T-cell (primary cell): ENCODE measurements at places on chromosomes 2 and 18. TPM values are rescaled to one million over a fixed set of nuclear protein-coding genes. Genes with fewer than 3 reads are reported as not detected.

- H3K27ac ChIP-seq = no peak overlapping the region
- peaks cover 3% of the 10 kb centered on the region for H3K4me1 ChIP-seq
- H3K36me3 ChIP-seq = no peaks in the 10 kb centered on the region
- peaks cover 37% of the 10 kb centered on the region for H3K27me3 ChIP-seq
- DNase-seq = no peak
- H3K4me3 ChIP-seq = no peak overlapping the region
Measured at GRCh38 chr2:231050018-231050901, 6.4 kb upstream of the PSMD1 start.

- peaks cover 2% of the 10 kb centered on the region for H3K36me3 ChIP-seq
- H3K27ac ChIP-seq = peak overlapping the region; percentile 51
- no peak overlapping the region for H3K4me3 ChIP-seq
Measured at GRCh38 chr2:84741182-84741822, 139.6 kb downstream of the TRABD2A start.

- peaks cover 14% of the 10 kb centered on the region for H3K4me1 ChIP-seq
- no peak for DNase-seq
- no peak overlapping the region for H3K27ac ChIP-seq
- H3K36me3 ChIP-seq = no peaks in the 10 kb centered on the region
Measured at GRCh38 chr2:651951-652373, 25.2 kb downstream of the TMEM18 start.

Gene DBI
- total RNA-seq = 34.1 TPM

Gene KCNF1
- total RNA-seq = not detected

Gene ASNSD1
- 43.8 TPM for total RNA-seq

GRCh38 chr2:109185338-109185737, 56.3 kb downstream of the SH3RF3 start:
- H3K27me3 ChIP-seq = peaks cover 11% of the 10 kb centered on the region
- no peak overlapping the region for H3K27ac ChIP-seq
- DNase-seq = no peak
- H3K36me3 ChIP-seq = no peaks in the 10 kb centered on the region
- no peak overlapping the region for H3K4me3 ChIP-seq

DNA sequence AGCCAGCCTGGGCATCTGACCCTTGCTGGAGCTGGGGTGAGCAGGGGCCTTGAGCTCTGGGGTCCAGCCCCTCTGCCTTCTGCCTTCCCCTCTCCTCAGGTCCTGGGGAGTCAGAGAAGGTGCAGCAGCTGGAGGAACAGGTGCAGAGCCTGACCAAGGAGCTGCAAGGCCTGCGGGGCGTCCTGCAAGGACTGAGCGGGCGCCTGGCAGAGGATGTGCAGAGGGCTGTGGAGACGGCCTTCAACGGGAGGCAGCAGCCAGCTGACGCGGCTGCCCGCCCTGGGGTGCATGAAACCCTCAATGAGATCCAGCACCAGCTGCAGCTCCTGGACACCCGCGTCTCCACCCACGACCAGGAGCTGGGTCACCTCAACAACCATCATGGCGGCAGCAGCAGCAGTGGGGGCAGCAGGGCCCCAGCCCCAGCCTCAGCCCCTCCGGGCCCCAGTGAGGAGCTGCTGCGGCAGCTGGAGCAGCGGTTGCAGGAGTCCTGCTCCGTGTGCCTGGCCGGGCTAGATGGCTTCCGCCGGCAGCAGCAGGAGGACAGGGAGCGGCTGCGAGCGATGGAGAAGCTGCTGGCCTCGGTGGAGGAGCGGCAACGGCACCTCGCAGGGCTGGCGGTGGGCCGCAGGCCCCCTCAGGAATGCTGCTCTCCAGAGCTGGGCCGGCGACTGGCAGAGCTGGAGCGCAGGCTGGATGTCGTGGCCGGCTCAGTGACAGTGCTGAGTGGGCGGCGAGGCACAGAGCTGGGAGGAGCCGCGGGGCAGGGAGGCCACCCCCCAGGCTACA, 3.8 kb downstream of the EMILIN1 start:
- H3K4me1 ChIP-seq = peaks cover 7% of the 10 kb centered on the region
- no peak for DNase-seq
- H3K36me3 ChIP-seq = no peaks in the 10 kb centered on the region
- no peaks in the 10 kb centered on the region for H3K27me3 ChIP-seq
- H3K4me3 ChIP-seq = no peak overlapping the region
- H3K27ac ChIP-seq = peak overlapping the region; percentile 80

DNA sequence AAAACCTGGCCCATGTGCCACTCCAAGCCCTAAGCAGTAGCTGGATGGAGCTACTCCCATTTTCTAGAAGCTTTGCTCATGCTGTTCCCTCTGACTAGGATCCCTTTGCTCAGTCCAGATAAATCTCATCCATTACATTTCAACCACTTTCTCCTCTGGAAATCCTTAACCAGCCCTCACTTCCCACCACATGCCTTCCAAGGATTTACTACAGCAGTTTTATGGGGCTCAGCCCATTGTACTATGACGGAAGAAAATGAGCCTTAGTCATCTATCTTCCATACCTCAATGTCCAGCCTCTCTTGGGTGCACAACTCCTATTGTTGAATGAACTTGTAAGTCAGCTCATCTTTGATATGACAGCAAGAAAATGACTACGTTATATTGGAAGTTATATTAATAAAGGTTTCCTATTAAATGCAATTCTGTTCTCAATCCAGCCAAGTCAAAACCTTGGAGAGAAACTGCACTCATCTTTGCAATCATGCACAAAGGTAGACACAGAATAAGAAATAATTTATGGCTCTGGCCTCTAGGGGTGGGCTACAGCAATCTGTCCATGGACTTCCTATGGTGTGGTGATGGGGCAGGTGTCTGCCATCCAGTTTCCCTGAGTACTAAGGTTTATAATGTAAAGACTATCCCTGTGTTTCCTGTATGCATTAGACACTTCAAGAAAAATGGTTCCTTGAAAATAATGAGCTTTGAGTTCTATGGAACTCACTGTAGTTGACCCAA, 3.4 kb downstream of the B4GALT6 start:
- H3K27me3 ChIP-seq = no peaks in the 10 kb centered on the region
- peaks cover 13% of the 10 kb centered on the region for H3K4me1 ChIP-seq
- H3K4me3 ChIP-seq = no peak overlapping the region
- no peaks in the 10 kb centered on the region for H3K36me3 ChIP-seq

DNA sequence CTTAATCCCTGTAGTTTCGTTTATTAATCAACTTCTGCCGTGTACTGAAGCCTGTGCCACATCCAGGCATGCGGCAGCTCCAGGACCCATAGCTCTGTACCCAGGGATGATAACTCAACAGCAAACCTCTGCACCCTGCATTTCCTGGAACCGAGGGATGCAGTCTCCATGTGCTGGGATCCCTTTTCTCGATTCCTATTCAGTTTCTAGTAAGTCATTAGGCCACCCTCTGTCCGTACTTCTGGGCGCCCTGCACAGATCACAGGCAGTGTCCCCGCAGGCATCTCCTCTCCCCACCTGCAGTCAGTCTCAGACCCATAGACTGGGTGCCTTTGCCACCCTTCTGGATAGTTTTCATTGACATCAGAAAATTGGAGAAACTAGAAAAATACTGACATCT, 18.8 kb downstream of the TMEM18 start:
- peaks cover 17% of the 10 kb centered on the region for H3K4me1 ChIP-seq
- H3K27me3 ChIP-seq = peaks cover 3% of the 10 kb centered on the region
- no peak for DNase-seq
- no peak overlapping the region for H3K27ac ChIP-seq
- H3K4me3 ChIP-seq = no peak overlapping the region

Gene RGPD3
- 0.43 TPM for total RNA-seq

DNA sequence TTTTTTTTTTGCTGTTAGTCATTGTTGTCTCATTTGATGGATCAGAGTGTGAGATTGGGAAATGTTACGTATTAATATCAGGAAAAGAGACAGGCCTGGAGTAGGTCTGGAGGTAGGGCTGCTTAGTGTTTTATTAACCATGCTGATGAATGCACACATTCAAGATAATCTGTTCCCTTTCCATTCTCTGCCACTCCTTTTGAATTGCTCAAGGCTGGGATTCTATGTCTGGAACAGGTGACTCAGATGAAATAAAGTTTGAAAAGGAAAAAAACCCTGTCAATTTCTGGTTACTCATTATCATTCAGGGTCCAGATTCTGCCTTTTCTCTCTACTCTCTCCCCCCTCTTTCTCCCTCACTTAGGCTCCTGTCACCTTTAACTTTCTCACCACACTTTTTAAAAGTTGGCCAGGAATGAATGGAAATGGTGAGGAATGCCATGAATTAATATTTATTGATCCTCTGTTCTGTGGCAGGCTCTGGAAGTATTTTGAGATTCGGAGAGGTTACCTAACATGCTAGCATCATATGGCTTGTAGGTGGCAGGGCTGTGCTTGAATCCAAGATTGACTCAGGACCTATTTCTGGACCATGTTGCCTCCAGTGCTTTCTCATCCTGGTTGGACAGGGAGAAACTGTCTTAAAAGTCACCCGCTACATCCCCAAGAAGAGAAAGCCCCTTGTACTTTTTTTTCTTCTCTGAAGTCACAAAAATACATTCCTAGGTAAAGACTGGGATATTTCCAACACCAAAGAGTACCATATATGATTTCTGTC, 40.2 kb downstream of the MAP4K4 start:
- H3K27me3 ChIP-seq = no peaks in the 10 kb centered on the region
- no peak for DNase-seq
- H3K27ac ChIP-seq = no peak overlapping the region
- no peak overlapping the region for H3K4me3 ChIP-seq

GRCh38 chr2:198098918-198099317, 294.5 kb downstream of the PLCL1 start:
- no peaks in the 10 kb centered on the region for H3K27me3 ChIP-seq
- H3K4me3 ChIP-seq = no peak overlapping the region
- no peaks in the 10 kb centered on the region for H3K36me3 ChIP-seq
- DNase-seq = no peak
- H3K4me1 ChIP-seq = no peaks in the 10 kb centered on the region

Gene GTF3C2
- 87.8 TPM for total RNA-seq

Gene RAB27B
- total RNA-seq = 2.6 TPM
